Adipocyte (in vitro differentiated cells): ENCODE measurements at places on chromosomes 16 and 17.

- DNase-seq = no peak
Measured at GRCh38 chr16:69486724-69487123, 62.3 kb downstream of the CYB5B start.

- peak; percentile 52 for DNase-seq
Measured at GRCh38 chr17:77235370-77235941, 94.7 kb downstream of the SEC14L1 start.

DNA sequence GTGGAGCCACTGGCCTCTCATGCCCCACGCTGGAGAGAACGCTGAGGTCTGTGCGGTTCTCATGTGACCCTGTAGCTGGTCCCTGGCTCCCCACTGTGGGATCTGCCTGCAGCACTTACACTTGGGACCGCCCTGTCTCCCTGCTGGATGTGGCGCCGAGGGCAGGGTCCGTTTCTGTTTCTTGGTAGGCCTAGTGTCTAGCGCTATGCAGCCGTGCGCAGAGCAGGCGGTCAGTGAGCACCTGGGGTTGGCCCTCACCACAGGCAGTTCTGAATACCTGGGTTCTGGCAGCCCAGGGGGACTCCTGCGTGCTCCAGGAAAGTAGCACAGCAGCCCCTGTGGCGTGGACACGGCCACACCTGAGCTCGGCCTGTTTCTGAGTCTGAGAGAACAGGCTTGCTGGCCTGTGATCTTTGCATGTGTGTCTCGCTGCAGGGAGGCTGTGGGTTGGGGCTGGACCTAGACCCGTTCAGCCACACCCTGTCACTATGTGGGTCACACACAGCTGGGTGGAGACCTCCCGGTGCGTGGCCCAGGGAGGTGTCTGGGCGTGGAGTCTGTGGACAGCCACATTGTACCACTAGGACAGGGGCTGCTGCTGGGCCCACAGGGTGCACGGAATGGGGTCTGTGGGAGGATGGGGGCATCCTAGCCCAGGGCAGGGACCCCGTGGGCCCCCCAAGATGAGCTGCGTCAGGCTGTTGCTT is 2.8 kb downstream of the CAPN15 start:
- DNase-seq = no peak

GRCh38 chr16:86826941-86827340 is 248.6 kb downstream of the FOXL1 start:
- no peak for DNase-seq

- no peak for DNase-seq
Measured at GRCh38 chr17:9298135-9298534, 276.8 kb downstream of the NTN1 start.

DNA sequence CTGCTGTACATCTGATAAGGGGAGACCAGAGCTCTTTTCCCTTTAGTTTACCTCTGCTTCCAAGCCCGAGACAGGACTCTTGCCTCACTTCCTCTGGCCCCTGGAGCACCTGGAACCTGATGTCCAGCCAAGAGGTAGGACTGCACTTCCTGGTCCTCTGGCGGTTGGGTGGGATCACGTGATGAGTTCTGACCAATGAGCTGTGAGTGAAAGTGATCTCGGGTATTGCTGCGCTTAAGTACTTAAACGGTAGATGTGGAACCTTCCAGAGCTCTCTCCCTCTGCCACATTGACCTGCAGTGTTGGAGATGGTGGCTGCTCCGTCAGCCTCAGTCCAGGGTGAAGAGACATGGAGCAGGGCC is 67.0 kb downstream of the SMPD3 start:
- no peak for DNase-seq

DNA sequence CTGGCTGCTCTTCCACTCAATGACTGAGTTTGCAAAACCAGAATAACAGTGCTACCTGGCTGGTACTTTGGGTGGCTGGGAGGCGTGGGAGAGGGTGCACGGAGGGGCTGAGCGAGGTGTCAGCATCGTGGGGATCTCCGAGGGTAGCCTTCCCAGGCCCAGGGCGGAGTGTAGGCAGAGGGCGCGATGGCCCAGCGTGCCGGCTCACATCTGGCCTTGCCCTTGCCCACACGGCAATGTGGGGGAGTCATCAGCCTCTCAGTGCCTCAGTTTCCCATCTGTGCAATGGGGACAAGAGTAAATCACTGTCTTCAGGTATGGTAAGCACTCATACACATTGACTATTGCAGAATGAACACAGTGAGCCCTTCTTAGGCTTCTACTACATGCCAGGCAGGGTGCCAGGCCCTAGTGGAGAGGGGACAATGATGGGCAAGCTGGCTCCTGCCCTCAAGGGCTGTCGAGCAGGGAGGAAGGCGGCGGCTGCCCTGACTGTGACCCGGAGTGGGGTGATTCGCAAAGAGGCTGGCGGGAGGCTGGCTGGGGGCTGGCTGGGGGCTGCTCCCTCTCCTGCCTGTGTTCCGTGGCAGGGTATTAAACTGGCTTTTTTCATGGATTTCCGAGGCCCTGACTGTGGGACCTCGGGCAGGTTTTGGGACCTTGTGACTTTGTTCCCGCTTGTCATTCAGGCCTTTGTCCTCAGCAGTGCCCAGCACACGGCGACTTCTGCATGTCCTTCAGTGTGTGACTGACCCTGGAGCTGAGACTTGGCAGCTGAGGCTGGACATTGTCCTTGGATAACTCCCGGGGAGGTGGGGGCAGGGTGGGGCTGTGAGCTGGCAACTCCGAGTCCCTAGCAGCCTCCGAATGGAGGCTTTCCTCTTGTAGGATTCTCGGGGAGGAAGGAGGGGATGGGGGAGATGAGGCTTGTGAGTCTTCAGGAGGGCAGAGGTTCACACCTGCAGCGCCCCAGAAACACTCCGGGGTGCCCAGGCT is 243.1 kb downstream of the SEC14L1 start:
- DNase-seq = no peak
